HEK293T (cell line): ENCODE measurements at places on chromosomes 1 and 21.

GRCh38 chr1:10106241-10106640 is 73.5 kb downstream of the UBE4B start:
- DNase-seq = no peak

DNA sequence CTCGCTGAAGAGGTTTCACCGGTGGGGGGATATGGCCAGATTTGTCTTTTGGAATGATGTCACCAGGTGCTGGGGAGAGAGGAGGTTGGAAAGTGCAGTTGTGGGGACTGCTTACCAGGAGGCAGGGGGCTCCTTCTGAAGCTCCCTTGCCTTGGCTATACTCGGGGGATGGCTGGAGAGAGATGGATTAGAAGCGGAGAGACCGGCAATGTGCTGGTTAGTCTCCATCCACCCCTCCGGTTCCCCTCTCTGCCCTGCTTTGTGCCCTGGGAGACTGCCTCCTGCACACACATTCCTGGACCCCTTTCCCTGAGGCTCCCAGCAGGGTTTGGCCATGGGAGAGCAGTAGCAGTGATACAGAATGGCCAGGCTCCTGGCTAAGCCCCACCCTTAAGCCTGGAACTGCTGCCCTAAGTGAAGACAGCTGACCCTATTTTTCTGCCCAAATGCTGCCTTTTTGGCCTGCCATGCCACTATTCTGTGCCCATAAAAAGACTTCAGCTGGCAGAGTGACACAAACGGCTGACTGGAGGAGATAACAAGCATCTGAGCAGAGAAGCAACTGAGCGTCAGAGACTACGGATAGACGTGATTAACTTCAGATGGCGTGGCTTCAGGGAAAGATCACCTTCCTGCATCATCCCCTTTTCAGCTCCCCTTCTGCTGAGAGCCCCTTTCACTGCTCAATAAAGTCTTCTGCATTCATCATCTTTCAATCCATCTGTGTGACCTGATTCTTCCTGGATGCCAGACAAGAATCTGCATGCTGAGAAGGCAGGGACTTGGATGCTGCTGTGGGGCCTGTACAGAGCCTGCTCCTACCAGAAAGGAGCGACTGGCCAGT is 14.5 kb upstream of the VPS13D start:
- DNase-seq = no peak

DNA sequence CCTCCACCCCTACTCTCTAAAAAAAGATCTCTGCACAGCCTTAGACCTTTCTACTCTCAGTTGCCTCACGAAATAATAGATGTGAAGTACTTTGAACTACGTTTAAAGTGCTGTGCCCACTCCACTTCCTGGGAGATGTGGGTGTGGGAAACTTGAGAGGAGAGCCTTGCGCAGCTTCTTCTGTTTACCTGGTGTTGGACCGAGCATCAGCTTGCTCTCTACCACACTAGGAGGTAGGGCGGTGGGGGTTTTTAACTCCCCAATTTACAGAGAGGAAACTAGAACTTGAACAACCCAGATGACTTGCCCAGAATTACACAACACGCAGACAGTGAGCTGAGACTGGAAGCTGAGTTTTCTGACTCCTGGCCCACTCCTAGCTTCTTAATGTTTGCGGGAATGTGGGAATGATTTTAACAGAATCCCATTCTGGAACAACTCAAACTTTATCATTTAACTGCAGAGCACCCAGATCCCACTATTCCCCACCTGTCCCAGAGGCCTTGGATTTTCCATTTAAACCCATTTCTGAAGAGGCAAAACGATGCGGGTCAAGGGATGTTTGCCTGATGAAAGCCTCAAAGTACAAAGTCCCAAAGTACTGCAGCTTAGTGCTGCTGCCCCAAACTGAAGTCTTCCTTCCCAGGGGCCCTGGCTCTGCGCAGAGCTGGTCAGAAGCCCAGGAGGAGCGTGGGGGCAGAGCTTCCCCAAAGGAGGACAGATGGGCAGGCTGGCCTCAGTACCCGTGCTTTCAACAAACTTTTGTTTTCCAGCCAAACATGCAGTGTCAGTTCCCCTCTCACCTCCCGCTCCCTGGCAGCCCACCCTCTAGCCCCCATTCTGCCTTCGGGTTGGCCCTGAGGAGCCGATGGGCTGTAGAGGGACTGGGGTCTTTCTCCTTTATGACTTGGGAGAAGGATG is 19.0 kb downstream of the BTG2 start:
- DNase-seq = no peak

DNA sequence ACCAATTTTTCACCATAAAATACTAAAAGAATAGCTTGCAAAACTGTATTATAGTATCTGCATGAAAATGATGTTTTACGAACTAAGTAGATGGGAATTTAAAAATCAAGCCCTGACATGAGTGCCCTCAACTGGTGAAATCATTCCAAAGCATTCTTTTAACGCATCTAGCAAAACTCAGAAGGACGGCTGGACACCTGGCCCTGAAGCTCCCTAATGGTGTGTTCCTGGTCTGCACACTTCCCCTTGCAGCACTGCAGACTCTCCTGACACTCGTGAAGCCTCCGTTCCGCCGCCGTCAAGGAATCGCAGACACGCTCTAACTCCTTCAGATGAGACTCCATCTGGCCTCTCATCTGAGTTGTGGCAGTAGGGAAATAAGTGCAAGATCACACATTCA is 39.9 kb downstream of the ODF2L start:
- DNase-seq = no peak

GRCh38 chr1:39268112-39268581 is 63.7 kb downstream of the MACF1 start:
- DNase-seq = peak; percentile 10

DNA sequence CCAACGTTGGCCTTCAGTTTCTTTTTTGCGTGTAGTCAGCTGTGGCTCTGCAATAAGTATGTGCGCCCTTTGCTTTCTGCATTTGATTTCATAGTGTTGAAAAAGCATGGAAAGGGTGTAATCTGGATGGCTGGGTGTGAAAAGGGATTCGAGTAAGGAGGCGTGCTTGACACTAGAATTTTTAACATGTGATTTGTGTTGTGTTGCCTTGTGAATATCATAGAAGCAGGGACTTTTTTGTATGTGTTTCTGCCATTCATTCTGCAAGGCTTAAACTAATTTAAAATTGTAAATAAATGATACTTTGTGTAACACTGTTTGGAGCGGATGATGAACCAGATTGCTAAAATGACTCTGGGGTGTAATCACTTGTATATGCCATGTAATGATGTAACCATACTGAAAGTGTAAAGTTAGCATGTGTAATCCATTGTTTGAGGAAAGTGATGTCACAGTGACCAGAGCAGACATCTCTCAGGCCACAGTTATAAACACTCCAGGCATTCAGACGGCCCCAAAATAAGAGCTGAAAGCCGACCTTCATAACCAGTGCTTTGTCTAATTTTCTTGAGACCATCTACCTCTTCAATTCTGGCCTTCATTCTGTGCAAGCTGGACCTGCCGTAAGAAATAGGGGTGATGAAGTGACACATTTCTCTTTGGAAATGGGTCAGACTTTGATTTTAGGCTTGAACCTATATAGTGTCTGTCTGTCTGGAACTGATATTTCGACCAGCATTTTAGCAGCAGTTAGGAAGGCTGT is 618 bp downstream of the SH3BGR start:
- DNase-seq = no peak

DNA sequence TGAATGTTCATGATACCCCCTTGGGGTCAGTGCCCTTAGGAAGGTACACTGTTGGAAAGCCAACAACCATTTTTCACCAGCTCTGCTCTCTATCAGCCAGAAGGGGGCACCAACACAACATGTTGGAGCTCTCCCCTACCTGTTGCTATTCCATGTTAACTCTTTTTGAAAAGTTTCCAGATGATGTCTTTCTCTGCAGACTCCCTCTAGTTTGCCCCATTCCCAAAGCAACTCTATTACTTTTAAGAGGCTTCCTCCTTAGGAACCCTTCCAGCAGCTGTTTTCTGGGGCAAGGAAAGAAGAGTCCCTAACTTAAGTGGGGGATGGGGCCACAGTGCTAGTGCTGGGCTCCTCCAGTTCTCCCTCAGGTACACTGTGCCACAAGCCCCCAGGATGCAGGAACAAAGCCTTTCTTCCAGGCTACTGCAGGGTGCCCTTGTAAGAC is 22.9 kb upstream of the NDC1 start:
- peak; percentile 69 for DNase-seq

DNA sequence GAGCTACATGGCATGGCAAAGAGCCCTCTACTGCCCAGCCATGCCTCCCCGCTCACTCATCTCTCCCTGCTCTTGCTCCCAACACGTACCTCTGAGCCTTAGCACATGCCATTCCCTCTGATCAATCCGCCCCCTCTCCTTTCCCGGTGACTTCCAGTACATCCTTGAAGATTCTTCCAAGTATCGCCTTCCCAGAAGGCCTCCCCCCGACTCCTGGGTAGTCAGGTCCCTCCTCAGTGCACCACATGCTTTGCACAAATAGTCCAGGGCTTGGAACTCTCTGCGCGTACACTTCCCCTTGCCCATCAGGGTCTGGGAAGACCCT is 77.0 kb upstream of the IFFO2 start:
- DNase-seq = no peak

DNA sequence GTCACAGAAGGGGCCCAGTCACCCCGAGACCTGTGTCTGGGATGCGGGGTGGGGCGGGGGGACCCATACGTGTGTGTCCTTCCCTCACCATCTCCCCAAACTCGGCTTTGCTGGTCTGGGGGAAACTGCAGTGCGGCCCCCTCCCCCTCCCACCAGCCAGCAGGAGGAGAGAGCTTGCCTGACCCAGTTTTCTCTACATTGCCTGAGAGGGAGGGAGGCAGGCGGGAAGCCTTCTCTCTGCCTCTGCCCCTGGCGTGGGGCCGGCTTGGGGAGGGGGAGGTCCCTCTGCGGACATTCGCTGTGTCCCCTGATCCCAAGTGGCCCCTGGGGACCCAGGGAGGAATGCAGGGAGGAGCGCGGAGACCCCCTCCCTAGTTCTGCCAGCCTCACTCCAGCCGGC is 3.9 kb downstream of the EPHA8 start:
- no peak for DNase-seq

DNA sequence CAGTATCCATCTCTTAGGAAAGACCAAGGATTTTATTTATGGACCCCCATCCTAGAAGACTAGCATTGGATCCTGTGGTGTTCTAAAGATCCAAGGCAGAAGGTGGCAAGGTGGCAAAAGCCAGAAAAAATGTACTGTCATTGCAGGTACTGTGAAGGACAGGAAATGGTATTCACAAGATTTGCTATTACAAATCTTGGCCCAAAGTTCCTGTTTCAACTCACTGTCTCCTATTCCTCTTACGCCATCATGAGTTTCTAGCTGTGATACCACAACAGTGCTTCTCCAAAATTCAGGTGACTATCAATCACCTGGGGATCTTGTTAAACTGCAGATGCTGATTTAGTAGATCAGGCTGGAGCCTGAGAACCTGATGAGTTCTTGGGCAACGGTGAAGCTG is 21.4 kb downstream of the ACP6 start:
- no peak for DNase-seq

- DNase-seq = no peak
These were observed 9.4 kb downstream of the DYRK1A start for GRCh38 chr21:37375866-37376574.

DNA sequence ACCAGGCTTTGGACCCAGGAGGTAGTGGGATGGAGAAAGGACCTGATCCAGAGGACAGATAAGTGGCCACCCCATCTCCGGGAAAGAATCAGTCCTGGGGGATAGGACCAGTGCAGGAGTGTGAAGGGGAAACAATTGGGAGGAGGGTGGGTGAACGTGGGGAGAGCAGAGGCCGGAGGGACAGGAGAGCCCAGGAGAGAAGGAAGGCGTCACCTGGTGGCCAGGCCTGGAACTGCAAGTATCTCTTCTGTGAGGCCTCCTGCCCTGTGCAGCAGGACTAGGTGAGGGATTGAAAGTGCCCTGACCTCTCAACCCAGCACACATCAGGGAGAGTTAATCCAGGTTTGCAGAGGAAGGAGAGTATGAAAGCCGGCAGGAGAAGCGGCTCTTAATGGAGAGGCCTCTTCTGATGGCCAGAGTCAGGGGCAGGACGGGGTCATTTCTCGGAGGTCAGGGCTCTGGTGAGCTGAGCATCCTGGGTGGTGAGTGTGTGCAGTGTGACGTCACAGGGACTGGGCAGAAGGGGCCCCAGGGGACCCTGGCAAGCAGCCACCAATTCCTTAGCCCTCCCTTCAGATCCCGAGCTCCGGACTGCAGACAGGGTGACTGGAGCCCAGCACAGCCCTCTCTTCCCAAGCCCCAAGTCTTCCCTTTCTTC is 9.2 kb upstream of the LAD1 start:
- DNase-seq = peak; percentile 94

GRCh38 chr21:46562964-46563607 is 41.8 kb downstream of the S100B start:
- no peak for DNase-seq

DNA sequence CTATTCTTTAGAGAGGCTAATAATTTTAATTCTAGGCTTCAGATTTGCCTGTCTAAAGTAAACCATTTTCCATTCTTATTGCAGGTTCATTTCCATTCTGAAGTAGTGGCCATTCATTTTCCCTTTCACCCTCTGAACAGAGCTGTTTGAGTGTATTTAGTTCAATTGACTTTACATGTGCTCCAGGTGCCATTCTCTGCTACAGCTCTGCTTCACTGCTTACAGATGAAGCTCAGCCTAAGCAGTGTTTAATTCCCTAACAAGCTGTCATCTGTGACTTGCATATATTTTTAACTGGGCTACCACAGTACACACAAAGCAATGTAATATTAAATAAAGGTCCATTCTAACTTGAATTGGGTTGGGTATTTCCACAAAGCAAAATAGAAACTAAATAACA is 1031.6 kb downstream of the KCNT2 start:
- no peak for DNase-seq

DNA sequence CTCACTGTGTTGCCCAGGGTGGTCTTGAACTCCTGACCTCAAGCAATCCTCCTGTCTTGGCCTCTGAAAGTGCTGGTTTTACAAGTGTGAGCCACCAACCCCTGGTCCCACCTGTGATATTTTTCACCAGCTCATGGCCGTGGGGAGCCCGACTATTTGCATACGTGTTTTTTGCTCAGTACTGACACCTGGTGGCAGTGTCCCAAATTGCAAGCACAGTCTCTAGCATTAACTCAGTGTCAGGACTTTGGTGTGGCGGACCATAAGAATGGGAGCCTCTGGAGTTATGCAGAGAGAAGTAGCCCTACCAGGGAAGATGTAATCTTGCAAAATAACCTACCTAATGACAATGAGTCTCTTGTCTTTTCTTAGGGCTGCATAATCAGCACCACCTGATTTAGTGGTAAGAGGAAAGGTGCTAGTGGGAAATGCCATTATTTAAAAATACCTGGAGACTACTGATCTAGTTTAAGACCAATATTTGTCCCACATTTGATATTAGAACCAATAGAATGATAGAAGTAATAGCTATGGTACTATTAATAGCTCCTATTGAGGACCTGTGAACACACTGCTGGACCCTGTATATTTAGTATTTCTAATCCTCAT is 305.4 kb downstream of the DISC1 start:
- peak; percentile 57 for DNase-seq
